ENCODE measurements at places on chromosomes 7 and 10.
A peak's percentile ranks its signal among the peaks of the same experiment; 100 is the strongest.

DNA sequence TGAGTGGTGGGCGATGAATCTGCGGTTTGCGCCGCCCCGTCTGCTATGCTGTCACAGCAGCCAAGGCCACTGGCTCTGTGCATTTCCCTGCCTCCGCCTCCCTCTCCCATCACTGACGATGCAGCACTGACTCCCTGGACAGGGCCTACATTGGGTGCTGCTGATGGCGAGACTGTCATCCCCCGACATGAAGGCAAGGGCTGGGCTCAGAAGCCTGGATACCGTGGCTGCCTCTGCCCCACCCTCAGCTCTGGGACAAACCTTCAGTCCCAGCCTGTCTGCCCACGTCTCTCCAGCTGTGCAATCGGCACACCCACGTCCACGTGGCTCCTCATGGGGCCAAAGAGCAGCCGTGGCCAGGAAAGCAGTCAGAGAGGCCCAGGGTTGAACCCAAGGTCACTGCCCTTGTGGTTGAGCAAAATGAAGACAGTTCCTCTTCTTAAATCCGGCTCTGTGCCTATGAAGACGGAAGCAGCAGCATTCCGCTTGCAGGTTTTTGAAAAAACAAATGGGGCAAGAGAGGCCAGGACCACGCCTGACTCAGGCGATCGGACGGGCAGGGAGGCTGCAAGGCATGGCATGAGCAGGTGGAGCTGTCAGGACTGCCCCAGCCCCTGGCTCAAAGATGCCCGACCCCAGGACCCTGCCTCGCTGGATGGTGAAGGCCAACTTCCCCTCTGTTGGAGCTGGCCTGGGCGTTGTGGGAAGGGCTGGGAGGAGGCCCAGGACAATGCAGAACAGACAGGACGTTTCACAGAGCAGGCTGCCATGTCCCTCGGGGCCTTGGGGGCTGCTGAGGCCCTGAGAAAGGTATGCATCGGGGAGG, 517.5 kb downstream of the DNAJB6 start:
- peak; percentile 37 for DNase-seq

- DNase-seq, result no peak
Observed at GRCh38 chr10:124743191-124744101, 732 bp downstream of the FAM53B start.

DNA sequence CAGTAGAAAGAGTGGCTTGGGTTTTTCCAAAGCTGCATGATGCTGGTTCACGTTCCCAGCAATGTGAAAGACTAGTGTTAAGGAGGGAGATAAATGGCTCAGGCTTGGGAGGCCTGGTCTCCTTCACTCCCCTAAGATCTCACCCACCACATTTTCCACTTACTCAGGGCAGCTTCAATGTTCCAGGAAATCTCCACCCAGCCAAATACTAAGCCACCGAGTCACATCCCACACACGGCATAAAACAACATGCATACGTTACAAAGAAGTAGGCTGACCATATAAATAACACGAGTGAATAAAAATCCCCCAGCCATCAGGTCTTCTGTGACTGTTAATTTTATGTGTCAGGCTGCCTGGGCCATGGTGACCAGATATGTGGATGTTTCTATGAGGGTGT, 303.5 kb downstream of the SFMBT2 start:
- no peak for DNase-seq

DNA sequence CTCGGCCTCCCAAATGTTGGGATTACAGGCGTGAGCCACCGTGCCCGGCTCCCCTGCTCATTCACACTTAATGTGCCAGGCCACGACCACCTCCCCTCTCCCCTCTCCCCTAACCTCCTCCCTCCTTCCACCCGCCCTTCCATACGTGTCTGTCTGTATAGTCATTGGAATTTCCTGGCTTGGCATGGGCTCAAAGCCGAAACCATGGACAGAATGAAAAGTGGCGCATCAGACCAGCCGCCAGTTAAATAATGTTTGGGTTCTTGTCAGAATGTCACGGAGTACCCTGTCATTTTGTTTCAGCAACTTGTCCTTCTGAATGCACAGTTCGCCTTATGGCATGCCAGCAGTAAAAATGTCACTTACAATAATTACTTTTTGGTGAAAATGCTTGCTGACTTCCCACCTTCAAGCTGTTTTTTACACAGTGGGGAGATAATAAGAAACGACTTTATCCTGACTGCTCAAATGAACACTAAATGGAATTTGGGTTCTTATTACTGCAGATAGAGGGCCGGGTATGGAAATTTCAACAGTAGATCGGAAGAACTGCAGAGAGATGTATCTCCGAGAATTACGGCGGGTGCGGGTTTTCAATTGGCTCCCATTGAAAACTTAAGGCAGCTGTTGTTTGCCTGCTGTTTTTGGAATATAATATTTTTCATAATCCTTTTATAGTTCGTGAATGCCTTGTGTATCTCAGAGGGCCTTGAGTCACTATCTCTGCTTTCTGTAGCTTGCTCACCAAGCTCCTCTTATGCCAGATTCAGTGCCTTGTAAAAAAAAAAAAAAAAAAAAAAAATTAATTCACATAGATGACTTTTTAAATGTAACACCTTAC, 65.5 kb upstream of the SH2B2 start:
- no peak for DNase-seq

- DNase-seq, result no peak
Observed at GRCh38 chr7:25815711-25816110, 336.3 kb upstream of the NFE2L3 start.

DNA sequence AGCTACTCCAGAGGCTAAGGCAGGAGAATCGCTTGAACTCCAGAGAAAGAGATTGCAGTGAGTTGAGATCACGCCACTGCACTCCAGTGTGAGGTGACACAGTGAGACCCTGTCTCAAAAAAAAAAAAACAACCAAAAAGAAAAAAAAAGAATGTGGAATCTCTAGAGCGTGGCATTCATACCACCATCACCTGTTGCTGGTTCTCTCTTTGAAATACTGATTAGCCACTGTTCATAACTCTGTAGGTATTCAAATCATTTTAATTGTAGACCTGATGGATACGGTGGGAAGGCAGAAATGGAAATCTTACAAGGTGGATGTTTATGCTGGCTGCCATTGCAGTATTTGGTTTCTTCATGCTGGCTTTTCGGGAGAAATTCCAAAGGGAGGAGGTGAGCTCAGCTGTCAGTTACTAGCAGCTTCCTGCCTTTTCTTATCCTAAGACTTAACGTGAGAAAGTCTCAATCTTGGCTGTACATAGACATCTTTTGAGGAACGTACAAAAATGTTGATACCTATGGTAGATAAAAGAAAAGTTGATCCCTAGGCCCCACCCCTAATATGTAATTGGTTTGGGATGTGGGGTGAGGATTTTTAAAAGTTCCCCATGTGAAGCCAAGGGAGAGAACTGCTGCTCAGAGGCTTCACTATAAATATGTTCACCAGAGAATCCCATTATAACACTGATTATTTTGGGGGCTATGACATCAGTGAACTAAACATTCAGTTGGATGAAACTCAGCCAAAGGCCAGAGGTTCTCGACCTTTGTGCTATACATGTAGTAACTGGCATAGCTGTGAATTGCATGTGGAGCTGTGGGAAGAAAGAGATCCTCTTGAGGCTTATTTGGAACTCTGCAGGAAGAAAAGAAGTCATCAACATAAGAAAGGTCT, 26.9 kb upstream of the MKLN1 start:
- DNase-seq, result no peak
